ENCODE measurements at places on chromosomes 7 and 10. TPM values are rescaled to one million over a fixed set of nuclear protein-coding genes. Genes with fewer than 3 reads are reported as not detected.

LIPJ gene
- 0.19 TPM for polyA plus RNA-seq

GRCh38 chr10:110834629-110835301, 37.0 kb upstream of the PDCD4 start:
- DNase-seq: peak; percentile 67

TAS2R5 gene
- polyA plus RNA-seq: 10.4 TPM

EBF3 gene
- 4.1 TPM for polyA plus RNA-seq

- no peak for DNase-seq
These were observed 1.8 kb upstream of the CHN2 start for GRCh38 chr7:29192811-29193210.

METTL2B gene
- 28.4 TPM for polyA plus RNA-seq
